ENCODE measurements at places on chromosomes 12 and 14.

- DNase-seq = peak; percentile 56
Observed at GRCh38 chr12:112179916-112180315, 54.6 kb downstream of the TRAFD1 start.

DNA sequence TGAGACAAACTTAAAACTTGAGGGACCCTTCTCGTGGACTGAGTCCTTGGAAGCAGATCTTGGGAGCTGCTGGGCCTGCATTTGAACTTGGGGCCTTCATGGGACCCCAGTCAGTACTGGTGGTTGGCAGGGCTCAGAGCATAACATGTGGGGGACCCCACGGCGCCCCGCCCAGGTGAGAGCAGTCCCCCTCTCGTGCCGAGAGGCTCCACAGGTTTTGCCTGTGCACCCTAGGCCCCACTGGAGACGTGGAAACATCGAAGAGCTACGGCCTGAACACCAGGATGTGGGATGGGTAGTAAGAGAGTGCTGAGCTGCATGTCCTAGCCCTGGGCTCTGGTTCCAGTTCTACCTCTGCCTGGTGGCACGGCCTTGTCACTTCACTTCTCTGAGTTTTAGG lies 84.1 kb downstream of the CACNA1C start:
- DNase-seq = no peak

- DNase-seq = no peak
Observed at GRCh38 chr14:74705613-74706500, 7.0 kb downstream of the AREL1 start.

DNA sequence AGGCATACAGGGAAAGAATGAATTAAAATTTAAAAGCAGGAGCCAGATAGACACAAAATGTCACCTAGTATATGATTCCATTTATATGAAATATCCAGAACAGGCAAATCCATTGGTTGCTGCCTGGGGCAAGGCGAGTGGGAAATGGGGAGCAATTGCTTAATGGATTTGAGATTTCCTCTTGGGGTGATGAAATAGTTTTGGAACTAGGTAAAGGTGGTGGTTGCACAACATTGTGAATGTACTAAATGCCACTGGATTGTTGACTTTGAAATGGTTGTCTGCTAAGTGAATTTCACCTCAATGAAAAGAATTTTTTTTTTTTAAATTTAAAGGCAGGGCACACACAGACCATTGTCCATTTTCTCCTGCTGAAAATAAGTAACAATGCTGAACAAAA lies 61.9 kb downstream of the ABCC9 start:
- DNase-seq = no peak

- no peak for DNase-seq
Observed at GRCh38 chr12:115492553-115492952, 784.9 kb downstream of the MED13L start.

DNA sequence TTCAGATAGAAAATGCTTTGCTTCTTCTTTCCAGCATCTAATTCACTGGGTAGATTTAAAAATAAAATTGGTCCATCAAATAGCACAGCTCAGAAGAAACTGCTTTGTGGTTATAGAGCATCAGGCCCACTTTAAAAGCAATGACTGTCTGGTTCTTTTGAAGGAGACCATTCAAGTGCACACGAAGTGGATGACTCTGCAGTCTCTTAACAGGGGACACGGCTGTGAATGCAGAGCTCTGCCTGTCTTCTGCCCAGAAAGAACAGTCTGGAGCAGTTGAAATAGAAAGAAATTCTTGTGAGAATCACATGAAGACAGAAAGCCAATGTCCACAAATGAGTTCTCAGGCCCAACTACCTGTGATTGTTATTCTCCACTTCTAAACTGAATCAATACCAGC lies 138.7 kb upstream of the PLEKHA5 start:
- no peak for DNase-seq

GRCh38 chr12:87651670-87652425 lies 377.4 kb downstream of the C12orf50 start:
- DNase-seq = no peak

DNA sequence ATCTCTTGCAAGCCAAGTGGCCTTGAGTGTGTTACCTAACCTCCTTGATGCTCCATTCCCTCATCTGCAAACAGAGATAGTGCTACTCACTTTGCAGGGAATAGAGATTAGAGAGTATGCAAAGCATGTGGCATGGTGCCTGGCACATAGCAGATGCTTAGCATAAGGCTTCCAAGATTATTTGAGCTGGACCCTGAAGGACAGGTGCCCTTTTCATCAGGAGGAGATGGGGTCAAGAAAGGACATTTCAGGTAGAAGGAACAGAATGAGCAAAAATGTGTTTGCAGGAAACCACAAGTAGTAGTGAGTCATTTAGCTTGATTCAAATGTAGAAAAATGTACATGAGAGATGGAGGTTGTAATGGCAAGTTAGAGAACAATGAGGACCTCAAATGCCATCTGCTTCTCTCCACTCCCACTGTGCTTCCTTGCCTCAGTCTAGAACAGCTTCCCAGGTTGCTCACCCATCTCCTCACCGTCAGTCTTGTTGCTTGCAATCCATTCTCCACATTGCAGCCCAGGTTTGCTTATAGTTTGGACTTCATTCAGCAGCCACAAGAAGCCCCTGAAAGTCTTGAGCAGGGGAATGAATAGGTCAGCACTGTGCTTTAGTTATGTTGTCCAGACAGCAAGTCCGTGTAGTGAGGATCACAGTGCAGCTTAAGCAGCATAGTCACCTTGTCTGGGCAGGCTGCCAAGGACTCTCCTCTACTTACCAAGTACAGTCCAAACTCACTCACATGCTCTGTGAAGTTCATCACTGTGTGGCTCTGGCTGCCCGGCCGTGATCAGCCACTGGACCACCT lies 536.3 kb upstream of the CCDC196 start:
- DNase-seq = peak; percentile 56

DNA sequence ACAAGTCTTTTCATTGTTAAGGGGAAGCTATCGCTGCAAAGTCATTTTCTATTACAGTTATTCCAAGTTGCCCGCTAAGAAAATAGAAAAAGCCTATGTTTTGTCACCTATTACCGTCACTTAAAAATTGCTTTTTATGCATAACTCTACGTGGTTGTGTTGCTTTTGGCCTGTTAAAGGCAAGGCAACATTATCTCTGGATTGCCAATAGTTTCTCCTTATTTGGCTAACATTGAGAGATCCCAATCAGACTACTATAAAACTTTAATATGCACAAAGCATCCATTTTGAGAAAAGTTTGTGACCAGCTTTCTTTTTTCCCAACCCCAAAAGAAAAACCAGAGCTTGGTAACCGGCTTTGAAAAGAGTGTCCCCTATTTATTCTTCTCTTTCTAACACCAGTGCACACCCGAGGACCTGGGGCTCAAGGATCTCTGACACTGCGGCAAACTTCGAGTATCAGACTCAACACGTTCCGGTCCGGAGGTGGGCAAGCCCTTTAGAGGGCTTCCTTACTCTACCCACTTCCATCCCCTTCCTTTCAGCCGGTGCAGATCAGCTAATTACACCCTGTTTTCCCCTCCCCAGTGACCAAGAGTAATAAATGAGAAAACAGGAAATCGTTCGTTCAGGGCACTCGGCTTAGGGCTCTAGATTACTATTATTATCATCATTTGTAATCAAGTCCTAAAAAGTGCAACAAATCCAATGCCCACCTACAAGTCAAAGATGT lies 1.2 kb downstream of the PPP1R12A start:
- DNase-seq = no peak

DNA sequence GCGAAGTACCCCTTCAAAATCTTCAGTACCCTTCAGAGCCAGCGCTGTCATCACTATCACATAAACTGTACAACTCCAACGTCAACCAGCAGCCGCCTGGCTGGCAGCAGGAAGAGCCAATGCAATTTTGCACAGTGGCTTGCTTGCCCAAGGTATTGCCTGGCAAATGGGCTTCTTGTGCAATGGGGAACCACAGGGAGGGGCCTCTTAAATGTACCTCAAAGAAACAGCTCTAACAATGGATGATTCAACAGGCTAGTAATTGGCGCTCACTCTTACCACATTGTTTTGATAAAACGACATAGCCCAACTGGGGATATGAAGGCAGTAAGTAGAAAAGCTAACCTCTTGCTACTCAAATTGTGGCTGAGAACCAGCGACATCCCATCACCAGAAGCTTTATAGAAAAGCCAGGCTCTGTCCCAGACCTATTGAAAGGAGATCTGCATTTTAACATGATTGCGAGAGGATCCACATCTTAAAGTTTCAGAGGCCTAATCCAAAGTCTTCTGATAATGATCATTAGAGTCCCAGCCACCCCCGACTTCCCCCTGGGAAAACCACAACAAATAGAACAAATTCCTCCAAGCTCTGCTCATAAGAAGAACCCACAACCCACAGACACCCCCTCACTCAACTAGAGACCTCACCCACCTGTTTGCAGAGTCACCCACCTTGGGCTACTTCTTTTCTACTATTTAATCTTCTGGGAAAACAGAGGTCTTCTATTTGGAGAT lies 125.3 kb upstream of the HIF1A start:
- no peak for DNase-seq

DNA sequence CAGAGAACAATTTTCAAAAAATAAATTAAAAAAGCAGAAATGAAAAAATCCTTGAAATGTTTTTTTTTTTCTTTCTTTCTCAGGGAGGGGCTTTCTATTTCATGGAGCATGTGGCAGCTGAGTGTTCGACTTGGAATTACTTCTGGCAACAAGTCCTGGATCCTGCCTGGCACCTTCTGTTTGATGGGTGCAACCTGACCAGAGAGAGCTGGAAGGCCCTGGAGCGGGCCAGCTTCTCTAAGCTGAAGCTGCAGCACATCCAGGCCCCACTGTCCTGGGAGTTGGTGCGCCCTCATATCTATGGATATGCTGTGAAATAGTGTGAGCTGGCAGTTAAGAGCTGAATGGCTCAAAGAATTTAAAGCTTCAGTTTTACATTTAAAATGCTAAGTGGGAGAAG lies 22.5 kb upstream of the HIGD1C start:
- DNase-seq = no peak

DNA sequence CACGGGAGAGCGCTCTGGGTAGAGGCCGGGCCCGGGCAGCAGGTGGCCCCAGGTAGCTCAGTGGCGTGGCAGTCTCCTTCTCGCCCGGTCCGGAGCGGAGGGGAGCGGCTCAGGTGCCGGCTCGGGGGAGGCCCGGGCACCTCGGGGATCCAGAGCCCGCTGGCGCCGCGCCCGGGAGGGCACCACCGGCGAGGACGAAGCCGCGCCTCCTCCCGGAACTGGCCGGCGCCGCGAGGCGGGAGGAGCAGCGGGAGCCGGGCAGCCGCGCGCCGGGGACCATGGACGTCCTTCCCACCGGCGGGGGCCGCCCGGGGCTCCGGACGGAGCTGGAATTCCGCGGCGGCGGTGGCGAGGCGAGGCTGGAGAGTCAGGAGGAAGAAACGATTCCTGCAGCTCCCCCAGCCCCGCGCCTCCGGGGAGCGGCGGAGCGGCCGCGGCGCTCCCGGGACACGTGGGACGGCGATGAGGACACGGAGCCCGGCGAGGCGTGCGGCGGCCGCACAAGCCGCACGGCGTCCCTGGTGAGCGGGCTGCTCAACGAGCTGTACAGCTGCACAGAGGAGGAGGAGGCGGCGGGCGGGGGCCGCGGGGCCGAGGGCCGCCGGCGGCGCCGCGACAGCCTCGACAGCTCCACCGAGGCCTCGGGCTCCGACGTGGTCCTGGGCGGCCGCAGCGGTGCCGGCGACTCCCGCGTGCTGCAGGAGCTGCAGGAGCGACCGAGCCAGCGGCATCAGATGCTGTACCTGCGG lies 21.5 kb upstream of the GNS start:
- peak; percentile 62 for DNase-seq

DNA sequence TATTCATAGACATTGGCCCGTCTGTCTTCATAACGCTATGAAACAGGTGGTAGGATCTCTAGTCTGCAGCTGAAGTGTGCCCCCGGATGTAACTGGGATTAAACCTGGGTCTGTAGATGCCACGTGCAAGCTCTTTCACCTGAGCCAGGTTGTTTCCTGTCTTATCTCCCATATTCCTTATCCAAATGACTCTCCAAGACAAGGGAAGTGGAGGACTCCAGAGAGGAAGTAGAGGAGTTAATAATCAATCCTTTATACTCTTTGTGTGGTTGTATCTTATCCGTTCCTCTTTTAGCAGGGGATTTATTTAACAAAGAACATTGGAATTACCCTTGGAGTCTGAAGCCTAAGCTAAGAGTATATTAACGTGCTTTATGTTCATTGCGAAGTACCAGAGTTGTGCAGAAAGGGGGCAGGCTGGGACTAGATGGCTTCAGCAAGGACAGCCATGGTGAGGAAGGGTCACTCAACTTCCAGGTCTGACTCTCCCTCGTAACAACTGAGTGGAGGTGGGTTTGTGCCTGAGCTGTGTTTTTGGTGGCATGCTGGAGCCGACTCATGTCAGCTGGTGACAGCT lies 82.8 kb downstream of the RIN3 start:
- no peak for DNase-seq

DNA sequence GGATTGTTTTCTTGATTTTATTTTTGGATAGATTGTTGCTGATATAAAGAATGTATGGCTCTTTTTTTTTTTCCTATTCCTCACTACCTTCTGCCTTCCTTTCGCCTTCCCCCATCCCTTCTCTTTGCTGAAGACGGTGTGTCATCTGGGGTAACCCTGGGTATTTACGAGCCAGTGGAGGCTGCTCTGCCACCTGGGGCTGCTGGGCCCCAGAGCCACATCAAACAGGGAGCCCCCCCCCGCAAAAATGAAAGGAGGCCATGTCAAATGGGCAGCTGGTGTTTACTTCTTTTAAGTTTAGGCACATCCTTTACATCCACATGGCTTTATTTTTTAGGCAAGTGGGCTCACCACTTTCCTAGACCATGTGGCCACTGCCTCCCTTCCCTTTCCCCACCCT lies 25.4 kb downstream of the CHST11 start:
- no peak for DNase-seq
